ENCODE measurements at places on chromosomes 13 and 19.

- peak; percentile 95 for DNase-seq
These were observed at the start of gene PIAS4 for GRCh38 chr19:4007021-4007835. PIAS4 (plus strand) TSS chr19:4007736; CDS start chr19:4007761, 25 bp downstream.

DNA sequence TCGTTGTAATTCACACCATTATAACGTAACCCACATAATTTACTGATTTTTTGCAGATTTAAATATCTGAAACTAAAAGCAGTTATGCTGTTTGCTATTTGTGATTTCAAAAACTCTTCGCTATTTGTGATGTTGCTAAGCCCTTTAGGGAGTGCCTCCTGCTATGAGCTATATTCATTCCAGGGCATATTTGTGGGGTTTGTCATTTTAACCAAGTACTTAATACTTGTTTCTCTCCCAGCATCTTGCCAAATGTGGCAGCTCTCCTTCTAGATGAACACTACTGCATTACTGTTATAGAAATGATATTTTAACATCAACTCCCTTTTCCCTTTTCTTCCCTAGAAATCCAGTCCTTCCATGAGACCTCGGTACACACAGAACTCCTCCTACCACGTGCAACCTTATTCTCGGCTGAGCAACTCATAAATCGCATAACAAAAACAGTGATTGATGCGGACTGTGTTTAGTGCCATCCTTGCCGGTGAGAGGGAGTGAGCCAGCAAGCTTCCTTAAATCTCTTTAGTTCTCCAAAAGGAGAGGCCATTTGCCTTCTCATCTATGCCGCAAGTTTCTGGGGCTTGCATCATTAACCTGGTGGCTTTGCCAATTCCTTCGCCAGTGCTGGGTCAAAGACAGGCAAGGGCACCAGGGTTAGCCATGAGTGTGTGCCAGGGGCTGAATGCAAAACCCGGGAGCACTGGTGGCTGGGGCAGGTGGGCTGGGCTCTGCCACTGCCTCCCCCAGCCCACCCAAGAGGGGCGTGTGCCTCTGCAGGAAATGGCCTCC is 33.4 kb downstream of the RFX2 start:
- DNase-seq = no peak

GRCh38 chr19:11451871-11452619 is 16.6 kb downstream of the PRKCSH start:
- no peak for DNase-seq

DNA sequence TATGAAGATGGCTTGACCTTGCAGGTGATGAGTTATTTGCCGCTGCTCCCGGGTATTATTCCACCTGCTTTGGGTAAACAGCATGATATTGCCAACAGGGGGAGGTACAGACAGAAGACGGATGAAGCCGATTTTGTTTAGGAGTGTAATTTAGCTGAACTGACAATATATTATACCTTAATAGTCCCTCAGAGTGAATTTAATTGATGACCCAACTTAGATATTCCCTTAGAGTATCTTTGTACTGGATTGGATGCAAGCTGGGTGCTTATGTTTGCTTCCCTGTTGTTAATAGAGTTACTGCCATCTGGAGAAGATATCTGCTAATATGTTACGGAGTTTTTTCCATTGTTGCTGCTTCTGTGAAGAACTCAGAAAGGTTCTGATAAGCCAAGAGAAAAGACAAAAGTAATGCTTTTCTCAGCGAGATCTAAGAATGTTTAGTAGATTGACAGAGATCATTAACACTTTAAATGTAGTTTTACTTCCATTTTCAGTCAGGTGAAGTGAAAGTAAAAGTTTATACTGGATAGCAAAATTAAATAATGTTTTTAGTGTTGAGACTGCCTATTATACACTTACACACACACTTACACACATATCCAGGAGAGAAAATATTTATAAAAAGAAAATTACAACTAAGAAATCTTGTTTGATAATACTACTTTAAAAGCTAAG is 2220.8 kb upstream of the PCDH20 start:
- DNase-seq = no peak

DNA sequence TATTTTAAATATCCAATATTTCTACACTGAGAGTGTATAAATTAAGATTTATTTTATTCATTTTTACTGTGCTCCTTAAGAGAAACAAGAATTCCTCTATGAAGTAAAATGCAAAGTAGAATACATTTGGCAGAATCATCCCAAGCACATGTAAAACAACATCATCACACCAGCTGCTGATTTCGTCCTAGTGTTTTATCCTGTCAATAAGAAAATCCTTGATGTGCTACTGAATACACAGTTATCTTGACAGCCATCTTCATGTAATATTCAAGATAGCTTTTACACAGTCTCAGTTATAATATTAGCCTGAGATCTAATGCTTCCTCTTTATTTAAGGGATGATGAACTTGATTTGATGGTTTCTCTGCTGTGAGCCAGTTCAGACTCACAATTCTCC is 282.4 kb downstream of the MZT1 start:
- no peak for DNase-seq

DNA sequence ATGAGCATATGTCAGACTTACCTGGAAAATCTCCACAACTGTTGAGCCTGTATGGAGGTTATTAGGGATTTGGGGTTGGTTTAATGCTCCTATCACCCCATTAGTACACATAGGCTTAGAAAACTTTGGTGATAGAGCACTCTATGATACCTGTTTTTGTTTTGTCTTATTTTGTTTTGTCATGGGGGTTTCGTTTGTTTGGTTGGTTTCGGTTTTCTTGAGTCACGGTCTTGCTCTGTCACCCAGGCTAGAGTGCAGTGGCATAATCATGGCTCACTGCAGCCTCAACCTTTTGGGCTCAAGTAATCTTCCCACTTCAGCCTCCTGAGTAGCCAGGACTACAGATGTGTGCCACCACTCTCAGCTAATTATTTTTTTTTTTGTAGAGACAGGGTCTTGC is 70.0 kb downstream of the MZT1 start:
- no peak for DNase-seq

DNA sequence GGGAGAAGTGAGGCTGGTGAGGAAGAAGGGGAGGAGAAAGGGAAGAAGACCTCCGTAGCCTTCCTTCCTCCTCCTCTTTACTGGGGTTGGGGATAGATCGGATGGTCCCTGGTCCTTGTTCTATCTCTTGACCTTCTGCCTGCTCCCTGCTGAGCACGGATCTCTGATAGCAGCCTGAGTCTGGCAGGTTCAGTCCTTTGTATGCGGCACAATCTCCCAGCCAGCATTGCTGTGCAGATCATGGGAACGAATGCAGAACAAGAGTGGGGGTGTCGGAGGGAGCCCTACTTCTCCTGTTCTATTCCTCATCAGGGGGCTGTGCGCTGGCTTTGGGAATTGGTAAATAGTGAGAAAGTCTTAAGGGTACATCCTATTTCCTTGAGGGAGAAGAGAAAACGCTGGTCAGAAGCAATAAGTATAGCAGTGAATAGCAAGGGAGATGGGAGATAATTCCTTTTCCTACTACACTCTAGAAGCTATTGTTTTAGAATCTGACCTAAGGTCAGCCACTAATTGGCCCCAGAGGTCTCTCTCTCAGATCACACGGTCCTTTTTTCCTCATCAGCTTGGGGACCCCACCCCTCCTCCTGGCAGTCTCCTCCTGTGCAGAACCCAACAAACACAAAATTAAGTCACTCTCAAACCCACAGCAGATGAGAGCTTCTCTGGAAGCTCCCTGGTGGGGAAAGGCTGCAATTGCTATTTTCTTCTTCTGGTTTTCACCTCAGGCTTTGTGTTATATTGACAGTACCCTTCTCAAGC is 41.0 kb downstream of the KL start:
- no peak for DNase-seq

DNA sequence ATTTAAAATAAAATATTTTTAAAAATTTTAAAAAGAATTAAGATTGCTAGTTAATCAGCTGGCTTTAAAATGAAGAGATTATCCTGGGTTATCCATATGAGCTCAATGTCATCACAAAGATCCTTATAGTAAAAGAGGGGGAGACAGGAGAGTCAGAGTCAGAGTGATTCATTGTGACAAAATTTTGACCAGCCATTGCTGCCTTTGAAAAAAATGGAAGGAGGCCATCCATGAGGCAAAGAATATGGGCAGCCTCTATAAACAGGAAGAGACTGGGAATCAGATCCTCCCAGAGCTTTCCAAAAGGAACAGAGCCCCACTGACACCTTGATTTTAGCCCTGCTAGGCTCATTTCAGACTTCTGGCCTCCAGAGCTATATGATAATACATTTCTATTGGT is 9.3 kb upstream of the RUBCNL start:
- no peak for DNase-seq

DNA sequence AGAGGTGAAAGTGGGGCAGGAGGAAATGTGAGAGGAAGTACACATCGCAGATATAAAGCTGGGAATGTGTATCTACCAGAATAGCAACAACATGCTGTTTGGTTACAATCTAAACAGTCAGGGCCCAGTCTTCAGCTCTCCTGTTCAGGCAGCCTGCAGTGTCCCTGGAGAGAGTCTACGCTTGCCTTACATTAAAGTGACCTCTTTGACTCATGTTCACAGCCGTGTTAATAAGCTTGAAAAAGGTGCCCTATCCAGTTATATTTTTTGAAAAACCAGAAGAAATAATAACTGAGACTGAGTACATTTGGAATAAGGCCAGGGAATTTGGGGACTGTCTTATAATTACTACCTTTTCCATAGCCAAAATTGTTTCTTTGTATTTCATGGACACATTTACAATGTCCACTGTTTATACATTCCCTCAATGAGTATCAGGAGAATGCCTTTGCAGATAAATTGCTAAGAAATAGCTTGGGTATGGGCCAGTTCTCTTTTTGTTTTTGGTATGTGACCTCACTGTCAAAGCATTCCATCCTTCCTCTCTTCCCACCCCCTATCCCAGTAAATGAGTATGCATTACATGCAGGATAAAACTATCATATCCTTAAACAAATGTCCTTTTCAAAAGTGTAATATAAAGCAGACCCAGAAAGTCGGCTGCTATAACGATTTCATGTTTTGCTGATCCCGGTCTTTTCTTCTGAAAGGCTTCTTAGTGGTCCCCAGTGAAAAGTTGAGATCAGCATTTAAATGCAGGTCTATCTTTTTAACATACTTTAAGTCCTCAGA is 82.6 kb downstream of the PCDH9 start:
- DNase-seq = no peak

DNA sequence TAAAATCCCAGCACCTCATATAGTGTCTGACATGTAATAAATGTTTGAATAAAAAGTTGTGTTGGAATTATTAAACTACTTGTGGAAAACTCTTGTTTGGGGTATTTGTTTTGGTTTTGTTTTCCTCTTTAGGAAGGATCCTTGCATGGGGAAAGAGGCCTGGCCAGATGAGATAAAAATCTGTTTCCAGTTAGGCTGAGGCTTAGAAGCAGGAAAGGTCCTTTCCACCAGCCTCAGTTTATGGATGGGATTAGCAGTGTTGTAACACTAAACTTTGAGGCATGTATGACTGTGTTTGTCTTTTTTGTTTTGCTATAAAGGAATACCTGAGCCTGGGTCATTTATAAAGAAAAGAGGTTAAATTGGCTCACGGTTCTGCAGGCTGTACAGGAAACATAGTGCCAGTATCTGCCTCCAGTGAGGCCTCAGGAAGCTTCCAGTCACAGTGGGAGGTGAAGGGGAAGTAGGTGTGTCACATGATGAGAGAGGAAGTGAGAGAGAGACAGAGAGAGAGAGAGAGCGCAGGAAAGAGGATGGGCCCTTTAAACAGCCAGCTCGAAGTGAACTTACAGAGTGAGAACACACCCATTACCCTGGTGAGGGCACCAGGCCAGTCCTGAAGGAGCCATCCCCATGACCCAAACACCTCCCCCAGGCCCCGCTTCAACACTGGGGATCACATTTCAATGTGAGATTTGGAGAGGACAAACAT is 21.6 kb downstream of the SPATA13 start:
- DNase-seq = no peak

DNA sequence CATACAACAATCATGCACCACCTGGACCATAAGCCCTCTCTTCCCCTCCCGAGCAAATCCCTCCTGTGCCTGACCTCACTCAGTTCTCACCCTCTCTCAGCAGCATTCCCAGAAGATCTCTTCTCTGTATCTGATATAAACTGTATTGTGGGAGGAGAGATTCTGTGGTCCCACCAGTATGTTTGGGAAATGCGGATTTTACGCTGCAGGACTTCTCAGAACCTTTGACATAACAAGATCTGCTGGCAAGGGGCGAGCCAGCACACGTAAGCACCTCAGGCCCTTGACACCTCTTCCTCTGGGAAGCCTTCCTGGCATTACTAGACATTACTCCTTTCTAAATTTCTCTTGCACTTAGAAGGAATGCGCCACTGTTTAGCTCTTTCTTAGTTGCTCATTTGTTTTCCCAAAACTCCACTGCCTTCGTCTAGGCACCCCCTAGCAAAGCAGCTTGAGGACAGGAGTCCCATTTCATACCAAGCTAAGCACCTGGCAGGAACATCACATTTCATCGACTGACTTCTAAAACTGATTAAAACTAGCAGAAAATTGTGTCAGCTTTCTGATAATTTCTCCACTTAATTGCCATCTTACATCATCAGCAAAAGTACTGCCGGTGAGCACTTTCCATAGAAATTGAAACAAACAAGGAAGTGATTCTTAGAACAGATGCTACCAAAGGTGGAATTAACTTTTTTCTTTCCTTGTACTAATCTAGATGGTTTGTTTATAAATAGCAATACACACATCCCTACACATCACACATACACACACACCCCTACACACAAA is 63.2 kb downstream of the CCDC70 start:
- DNase-seq = no peak

DNA sequence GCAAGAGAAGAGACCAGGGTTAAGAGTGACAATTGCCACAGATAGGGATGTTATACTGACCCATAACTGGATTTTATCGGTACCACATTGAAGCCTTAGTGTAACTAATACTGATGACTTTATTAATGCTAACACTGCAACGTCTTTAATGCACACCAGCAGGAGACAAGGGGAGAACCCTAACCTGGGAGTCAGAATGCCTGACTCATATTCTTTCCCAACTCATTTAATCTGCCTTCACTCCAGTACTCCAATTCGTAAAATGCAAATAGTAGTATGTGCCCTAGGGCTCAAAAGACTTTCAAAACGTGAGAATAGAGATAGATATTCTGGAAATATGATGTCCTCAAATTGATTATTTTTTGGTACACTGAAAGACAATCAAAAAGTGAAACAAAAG is 62.4 kb downstream of the GPC6 start:
- no peak for DNase-seq

DNA sequence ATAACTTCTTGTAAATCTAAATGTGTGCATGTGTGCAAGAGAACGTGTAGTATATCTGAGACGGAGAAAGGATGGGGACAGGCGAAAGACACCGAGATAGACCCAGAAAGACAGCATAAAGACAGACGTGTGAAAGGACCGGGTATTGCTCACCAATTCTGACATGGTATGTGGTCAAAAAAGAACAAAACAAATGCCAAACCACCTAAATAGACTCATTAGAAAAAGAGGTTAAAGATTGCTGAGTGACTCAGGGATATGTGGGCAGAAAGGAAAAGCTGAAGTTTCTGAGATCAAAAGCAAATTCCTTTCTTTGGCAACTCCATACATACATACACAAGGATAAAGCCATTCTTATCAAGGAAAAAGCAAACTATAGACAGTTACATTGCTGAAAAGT is 179.7 kb upstream of the TSC22D1 start:
- DNase-seq = no peak

- no peak for DNase-seq
These were observed 22.3 kb upstream of the FOXO1 start for GRCh38 chr13:40688781-40689180.

Data from hippocampal formation (tissue), 2 donors.